WERI-Rb-1 (cell line): ENCODE measurements at places on chromosomes 6 and 20.

DNA sequence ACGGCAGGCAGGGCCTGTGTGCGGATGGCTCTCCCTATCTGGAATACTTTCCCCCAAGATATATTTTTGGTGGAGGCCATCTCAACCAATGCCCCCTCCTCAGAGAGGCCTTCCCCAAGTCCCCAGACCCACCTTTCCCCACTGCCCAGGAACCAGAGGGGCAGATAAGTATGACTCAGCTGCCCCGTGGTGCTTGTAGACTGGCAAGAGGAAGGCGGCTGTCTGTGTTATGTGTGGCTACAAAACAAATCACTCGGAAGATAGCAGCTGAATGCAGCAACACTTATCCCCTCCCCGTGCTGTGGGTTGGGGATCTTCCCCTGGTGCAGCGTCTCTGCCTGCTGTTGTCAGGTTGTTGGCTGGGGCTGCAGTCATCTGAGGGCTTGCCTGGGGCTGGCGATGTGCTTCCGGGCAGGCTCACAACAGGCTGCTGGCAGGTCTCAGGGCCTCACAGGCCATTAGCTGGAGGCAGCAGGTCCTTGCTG lies 7.1 kb downstream of the NPEPL1 start:
- no peak for DNase-seq

GRCh38 chr6:145047891-145048290 lies 687.4 kb downstream of the EPM2A start:
- DNase-seq = no peak

DNA sequence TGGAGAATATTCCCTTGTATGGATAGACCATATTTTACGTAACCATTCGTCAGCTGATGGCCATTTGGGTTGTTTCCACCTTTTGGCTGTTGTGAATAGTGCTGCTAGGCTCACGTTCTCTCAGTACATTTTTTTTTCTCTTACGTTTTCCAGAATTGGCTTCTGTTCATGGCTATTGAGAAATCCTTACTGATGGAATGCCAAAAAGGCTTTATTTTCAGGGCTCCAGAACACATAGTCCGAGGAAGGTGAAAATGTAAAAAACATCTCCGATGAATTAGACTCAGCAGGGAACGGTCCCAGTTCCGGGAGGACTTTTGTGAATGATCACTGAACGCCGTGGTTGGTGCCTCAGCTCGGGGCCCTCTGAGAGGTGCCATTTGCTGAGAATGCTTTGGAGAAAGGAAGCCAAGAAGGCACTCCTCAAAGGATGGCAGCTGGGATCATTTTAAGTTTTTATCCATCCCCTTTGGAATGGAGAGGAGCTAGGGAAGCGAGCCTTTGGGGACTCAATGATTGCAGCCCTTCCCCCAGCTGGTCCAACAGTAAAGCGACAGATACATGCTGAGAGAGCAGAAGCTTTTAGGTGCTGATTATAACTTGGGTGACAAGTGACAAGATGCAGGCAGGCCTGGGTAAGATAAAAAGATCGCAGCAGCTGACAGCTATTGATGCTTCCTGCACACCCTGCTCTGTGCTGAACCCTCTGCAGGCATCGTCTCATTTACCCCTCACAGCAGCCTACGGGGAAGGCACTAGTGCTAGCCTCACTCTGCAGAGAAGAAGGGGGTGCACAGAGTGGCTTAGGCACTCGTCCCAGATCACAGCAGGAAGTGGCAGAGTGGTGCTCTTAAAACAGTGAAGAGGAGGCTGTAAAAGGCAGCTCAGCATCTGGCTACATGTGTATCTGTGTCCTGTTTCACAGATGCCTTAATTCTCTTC lies 133.4 kb upstream of the KCNG1 start:
- no peak for DNase-seq

DNA sequence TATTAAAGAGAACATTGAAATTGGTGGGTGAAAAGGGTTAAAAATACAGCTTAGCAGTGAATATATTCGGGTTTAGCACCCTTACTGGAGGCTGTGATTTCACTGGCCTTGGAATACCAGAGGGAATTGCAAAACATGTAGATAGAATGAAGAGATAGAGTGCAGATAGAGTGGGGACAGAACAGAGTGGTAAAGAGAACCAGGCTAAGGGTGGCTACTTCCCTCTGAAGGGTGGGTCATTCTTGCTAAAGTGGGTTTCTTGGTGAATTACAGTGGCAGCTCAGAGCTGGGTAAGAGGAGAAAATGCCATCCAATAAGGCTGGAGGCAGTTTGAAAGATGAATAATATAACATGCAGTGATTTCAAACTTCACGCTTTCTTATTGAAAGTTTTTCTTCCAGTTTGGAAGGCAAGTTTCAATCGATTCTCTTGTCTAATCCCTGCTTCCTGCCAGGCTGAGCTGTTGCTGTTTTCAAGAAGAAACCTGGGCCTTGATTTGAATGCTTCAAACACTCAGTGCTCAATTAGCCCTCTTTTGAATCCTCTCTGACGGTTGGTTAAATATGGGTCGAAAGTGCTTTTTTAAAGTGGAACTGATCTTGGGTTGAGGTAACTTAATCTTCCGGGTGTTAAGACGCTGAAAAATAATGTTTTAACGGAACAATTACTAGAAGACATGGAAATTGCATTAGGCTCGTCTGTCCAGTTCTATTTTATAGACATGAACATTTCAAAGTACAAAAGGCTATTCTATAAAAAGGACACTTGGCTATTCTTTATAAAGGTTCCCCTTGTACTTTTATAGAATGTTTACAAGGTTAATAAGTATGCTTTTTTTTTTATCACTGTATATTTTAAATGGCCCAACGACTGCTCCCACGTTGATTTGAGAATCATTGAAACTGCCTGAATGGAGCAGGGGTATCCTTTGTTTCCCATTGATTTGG lies 203.3 kb downstream of the BCAS1 start:
- DNase-seq = peak; percentile 17
